Cardiac muscle cell (in vitro differentiated cells and primary cell): ENCODE measurements at places on chromosomes 16 and 17. TPM values are rescaled to one million over a fixed set of nuclear protein-coding genes. Genes with fewer than 3 reads are reported as not detected.

DNA sequence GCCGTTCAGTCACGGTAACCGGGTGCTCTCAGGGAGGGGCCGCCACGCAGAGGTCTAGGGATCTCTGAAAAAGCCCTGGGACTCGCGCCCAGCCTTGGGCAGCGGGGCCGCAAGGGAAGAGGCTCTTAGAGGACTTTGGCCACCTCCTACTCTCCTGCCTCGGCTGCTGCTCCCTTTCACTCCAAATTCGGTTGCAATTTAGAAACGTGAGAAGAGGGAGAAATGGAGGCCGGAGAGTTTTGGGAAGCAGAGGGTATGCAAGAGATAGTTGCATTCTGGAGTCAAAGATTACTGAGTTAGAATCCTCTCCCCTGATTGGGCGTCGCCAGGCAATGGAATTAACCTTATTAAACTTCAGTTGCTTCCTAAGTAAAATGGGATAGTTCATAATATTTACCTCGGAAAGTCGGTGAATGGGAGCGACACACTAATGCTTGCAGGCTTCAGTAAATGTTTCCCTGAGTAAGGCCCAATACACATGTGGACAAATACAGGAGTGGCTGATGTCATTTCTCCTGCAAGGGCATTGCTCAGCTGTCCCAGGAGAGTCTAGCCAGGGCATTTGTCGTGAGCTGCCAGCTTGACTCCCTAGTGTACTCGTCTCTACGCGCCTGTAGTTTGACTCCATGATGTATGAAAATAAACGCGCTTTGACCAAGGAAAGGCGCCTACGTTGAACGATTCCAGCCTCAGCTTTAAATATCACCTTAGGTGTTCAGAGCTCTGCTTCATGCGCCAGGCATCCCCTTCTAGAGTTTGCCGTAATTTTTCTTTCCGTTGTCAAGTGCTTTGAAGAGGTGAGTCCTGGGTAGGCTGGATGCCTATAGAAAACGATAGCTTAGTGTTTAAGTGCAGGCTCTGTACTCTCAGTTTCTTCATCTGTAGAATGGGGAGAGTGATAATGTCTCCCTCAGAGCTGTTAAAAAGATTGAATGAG, 667 bp downstream of the OGFOD1 start:
- DNase-seq, result peak; percentile 32

- no peak for DNase-seq
Observed at GRCh38 chr16:74123195-74123594, 173.4 kb upstream of the PSMD7 start.

- DNase-seq, result peak; percentile 54
Observed at GRCh38 chr16:2842340-2843000, 12.4 kb downstream of the ZG16B start.

- DNase-seq, result peak; percentile 36
Observed at GRCh38 chr17:4560837-4561256, 470 bp upstream of the GGT6 start.

DNA sequence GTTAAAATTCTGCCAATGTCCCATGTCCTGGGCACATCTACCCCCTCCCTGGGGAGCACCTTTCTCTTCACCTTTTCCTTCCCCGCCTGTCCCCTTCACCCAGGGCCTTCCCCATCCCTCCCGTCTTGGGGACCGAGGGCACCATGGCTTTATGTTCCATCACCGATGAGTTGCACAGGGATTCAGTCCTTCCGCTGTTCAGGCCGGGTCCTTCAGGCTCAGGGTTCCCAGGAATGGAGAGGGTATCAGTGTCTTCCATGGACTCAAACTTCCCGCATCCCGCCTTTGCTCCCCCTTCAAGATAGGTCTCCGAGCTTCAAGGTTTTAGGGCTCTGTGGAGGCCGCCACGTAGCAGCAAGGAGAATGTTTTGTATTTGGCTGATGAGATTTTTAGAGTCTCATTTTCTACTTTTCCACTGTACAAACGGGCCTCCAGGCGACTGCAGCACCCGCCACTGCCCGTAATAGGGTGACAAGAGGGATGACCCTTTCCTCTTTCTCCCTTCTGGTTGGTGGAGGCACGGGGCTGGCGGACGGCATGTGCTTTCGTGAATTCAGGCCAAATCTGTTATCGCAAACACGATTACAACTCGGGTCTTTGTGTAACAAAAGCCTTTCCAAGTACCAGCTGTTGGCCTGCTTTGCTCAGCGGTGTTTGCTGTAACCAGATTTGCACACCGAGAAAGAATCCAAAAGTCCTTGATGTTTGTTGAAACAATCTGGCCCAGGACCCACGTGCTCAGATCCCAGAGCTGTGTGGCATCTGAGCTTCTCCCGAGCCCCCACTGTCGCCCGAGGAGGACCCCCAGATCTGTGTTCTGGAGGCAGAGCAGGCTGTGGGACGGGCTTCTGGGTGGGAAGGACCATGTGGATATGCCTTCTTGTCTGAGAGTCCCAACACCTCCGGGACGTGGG, 236.3 kb downstream of the SEC14L1 start:
- DNase-seq, result peak; percentile 91

- no peak for DNase-seq
Observed at GRCh38 chr16:79067600-79067999, 532.9 kb downstream of the MAF start.

Gene DHX8
- 22.7 and 30.7 TPM in 2 replicates for total RNA-seq

Gene VWA3A
- 0.24 TPM in 1 of 2 replicates, not detected in the other for total RNA-seq

Gene MYO15A
- 2.5 and 4.9 TPM in 2 replicates for total RNA-seq

Gene ALOX15B
- 0.18 and 0.33 TPM in 2 replicates for total RNA-seq

Gene XAF1
- total RNA-seq, result not detected in 2 replicates

Gene TPPP3
- 2.5 and 4.6 TPM in 2 replicates for total RNA-seq

Gene ANKRD40CL
- total RNA-seq, result not detected in 2 replicates
